ENCODE measurements at places on chromosomes 16 and 17.

GRCh38 chr17:61398721-61399130 is 917 bp upstream of the TBX2 start:
- DNase-seq = no peak

DNA sequence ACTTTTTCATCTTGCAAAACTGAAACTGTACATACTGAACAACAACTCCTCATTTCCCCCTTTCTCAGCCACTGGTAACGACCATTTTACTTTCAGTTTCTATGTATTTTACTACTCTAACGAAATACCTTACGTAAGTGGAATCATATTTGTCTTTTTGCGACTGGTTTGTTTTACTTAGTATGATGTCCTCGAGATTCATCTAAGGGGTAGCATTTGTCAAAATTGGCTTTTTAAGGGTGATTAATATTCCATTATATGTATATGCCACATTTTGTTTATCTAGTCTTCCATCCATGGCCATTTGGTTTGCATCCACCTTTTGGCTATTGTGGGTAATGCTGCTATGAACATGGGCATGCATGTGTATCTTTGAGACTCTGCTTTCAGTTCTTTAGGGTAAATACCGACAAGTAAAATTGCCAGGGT is 10.4 kb downstream of the KPNB1 start:
- peak; percentile 36 for DNase-seq

DNA sequence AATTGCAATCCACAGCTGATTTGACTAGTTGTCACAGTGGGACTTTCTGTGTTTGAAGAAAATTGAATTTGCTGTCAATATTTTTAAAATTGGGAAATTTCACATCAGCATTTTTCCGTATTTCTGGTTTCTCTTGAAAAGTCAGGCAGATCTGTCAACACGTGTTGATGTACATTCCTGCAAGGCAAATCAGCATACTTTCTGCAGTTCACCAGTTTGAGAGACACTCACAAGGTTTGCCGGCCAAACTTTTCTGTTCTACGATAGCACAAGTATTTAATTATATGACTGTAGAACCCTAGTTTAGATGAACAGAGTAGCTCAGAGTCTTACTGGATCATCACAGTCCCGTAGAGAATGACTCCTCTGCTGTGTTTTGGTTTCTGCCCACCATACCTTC is 102.0 kb downstream of the ADAMTS18 start:
- DNase-seq = no peak

DNA sequence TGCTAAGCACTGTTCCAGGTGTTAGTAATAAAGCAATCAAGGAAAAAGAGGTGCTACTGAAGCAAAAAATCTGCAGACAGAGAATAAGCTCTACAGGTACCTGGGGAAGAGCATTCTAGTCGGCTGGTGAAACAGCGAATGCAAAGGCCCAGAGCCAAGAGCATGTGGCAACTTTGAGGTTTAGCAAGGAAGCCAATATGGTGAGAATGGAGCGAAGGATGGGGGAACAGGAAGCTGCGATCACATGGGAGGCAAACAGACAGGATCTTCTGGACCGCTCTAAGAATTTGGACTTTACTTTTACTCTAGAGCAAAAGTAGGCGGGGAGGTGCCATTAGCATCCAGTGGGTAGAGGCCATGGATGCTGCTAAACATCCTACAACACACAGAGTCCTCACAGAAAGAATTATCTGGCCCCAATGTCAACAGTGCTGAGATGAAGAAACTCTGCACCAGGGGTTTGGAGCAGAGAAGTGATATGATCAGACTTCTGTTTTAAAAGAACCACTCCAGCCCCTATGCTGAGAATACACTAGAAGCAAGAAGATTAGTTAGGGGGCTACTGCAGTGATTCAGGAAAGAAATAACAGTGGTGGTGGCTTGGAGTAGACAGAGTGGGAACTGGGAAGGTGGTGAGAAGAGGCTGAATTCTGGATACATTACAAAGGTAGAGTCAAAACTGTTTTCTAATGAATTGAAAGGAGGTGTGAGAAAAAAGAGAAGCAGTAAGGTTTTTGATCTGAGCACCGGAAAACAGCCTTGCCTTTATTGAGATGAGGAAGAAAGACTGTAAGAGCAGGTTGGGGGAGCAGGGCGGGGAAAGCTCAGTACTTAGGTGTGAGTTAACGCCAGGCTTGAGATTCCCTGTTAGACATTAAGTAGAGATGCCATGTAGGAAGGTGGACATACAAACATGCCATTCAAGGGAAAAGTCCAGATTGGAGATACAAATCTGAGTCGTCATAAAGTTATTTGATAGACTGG is 11.0 kb downstream of the EFTUD2 start:
- DNase-seq = peak; percentile 75

GRCh38 chr17:81576621-81577277 is 24.6 kb upstream of the FAAP100 start:
- DNase-seq = no peak

DNA sequence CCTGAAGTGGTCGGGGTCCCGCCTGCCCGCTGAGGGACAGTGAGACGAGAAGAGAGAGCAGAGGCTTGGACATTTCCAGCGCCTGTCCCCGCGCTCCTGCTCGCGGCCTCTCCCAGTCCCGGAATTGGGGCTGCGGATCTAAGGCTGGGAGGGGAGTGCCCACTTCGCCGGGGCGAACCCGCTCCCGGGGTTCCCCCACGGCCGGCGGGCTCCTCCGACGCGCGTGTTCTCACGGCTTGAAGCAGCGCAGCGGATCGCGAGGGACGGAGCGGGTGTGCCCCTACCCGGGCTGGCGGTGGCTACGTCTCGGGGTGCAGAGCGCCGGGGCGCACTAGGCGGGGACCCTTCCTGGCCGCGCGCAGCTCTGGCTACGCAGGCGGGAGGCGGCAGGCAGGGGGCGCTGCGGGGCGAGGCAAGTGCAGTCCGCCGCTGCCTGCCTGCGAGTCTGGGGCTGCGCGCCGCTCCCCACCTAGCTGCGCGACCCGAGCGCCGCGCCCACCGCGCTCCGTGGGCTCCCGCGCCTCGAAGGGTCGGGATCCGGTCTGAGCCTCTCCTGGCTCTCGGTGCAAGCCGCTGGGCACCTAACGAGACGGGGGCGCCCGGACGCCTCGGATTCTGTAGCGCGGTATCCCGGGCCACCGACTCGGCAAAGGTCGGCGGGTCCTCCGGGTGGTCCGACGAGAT is 1.2 kb downstream of the NGFR start:
- peak; percentile 84 for DNase-seq

GRCh38 chr17:47999582-47999981 is 28.7 kb downstream of the CDK5RAP3 start:
- no peak for DNase-seq

- peak; percentile 69 for DNase-seq
Measured at GRCh38 chr17:1413281-1413791, 13.3 kb upstream of the YWHAE start.

DNA sequence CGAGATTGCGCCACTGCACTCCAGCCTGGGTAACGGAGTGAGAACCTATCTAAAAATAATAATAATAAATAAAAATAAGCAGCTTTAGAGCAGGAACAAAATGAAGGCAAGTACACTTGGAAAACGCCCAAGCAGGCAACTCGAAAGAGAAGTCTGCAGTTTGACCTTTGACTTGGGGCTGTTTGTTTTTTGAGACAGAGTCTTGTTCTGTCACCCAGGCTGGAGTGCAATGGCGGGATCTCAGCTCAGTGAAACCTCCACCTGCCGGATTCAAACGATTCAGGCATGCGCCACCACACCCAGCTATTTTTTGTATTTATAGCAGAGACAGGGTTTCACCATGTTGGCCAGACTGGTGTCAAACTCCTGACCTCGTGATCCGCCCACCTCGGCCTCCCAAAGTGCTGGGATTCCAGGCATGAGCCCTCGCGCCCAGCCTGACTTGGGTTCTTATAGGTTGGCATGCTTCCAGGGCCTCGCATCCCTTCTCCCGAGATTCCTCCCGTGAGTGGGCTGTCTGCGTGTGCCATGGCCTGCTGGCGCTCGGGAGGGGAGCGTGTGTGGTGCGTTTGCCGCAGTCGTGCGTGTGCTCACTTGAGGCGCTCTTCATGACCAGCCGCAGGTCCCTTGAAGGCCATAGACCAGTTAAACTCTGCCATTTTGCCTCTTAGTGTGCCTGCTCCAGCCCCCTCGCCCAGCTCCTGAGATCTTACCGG is 18.4 kb upstream of the UBE2I start:
- DNase-seq = no peak

GRCh38 chr16:23836078-23836403 is 258 bp downstream of the PRKCB start:
- DNase-seq = no peak

GRCh38 chr17:13851889-13852288 is 217.4 kb upstream of the COX10 start:
- DNase-seq = no peak

DNA sequence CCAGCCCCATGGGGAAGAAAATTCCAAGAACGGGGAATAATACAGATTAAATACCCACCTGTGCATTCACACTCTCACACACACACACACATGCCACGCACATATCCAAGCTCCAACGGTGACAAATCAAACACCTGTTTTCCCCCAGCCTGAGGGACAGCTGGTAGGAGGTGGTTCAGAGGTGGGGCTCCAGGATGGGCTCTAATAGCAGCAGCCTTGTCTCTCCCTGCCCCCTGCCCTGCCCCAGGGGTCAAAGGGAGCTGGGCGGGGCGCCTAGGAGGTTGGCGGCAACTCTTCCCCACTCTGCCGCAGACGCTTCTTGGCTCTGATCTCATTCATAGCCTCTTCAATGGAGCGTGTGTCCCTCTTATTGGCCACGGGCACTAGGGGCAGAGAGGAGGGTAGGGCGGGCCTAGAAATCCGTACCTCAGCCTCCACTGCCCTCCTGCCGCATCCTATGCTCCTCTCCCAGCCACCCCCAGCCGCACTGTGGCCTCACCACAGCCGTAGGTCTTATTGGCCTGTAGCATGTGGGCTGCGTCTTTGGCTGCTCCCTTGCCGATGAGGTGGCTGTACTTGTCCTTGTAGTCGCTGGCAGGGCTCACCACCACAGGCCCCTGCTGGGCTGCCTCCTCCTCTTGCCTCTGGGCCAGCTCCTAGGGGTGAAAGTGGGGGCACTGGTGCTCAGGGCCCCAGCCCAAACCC is 8.2 kb downstream of the SPAG7 start:
- DNase-seq = no peak

Measured in hematopoietic multipotent progenitor cell treated with erythropoietin and hydrocortisone succinate and interleukin-3 and kit ligand, for 4 days (in vitro differentiated cells).